ENCODE measurements at places on chromosomes 1 and 21. TPM values are rescaled to one million over a fixed set of nuclear protein-coding genes. Genes with fewer than 3 reads are reported as not detected.

- no peak for DNase-seq
These were observed 685 bp upstream of the VAMP4 start for GRCh38 chr1:171742577-171742922.

- DNase-seq = no peak
These were observed 6.6 kb downstream of the PTPN14 start for GRCh38 chr1:214544791-214545190.

- no peak for DNase-seq
These were observed 82.5 kb upstream of the ZNF648 start for GRCh38 chr1:182143825-182144645.

DNA sequence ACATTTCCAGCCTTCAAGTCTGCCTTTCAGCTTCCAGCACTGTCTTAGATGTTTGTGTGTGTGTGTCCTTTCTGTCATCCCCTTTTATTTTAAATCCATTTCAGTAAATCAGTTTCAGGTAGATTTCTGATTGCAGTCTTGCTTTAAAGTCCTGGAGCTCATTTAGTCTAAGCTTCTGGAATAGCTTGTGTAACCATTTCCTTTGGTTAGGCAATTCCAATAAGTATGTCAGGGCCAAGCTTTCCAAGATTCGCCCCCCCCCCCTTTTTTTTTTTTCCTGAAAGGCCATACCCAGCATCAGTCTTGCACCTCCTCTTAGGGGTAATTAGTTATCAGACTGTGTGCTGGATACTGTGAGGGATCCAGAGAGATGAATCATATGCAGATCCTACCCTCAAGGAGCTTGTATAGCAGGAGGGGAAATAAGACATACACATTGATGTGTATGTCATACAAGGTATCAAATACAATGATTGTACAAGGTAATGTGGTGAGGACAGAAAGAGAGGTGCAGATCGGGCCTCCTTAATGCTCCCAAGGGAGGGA, 41.3 kb downstream of the NFYC start:
- no peak for DNase-seq

DNA sequence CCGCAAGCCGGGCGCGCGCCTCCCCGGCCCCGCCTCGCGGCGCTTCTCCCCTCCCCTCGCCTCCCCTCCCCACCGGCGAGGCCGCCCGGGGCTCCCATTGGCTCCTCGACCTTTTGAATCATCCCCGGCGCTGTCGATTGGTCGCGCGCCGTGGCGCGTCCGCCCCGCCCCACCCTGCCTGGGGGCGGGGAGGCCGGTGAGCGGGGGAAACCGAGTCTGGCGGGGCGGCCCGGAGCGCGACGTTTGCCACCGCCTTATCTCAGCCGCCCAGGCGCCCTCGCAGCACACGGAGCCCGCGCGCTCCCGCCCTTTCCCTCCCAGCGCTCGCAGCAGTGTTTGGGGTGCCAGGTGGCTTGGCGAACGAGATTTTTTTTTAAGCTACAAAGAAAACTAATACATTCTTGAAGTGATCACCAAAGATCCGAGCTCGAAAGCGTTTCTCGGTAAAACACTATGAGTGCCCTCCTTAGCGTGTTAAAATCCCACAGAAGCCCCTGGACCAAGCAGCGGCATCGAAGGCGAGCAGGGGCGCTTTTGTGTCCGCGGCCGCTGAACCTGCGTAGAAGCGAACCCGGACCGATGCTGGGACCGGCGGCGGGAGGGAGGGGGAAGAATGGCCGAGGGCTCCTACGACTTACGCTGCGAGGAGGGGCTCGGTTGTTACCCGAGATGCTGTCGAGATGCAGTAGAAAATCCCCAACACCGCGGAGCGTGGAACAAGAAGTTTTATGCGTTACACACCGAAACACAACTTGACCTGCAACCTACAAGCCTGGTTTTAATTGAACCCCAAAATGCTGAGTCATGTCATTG, 436 bp upstream of the LBR start:
- peak; percentile 89 for DNase-seq

- no peak for DNase-seq
These were observed 9.6 kb upstream of the POU2F1 start for GRCh38 chr1:167210966-167211674.

- DNase-seq = peak; percentile 54
These were observed 35.5 kb downstream of the TOMM20 start for GRCh38 chr1:235093013-235093695.

- DNase-seq = no peak
These were observed 28.4 kb downstream of the MAN1C1 start for GRCh38 chr1:25644962-25645361.

- DNase-seq = no peak
These were observed 29.7 kb downstream of the MRPL39 start for GRCh38 chr21:25577424-25578055.

Gene KLF17
- total RNA-seq = 0.17 TPM

Gene S100A12
- 87.6 TPM for total RNA-seq

DNA sequence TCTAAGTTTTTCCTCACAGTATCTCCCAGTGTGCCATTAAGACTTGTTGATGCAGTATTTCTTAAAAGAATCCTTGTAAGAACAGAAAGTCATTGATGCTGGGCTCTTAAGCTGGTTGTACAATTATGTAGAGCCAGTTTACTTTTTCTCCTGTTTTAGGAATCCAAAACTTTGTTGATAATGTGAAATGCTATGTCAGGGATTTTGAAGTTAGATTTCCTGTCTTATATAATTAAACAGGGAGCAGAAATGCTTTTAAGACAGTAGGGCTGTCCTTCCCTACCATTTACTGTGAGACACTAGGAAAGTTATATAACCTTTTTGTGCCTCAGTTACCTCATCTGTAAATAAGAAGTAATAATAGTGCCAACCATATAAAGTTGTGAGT, 26.0 kb downstream of the CCDC18 start:
- no peak for DNase-seq

DNA sequence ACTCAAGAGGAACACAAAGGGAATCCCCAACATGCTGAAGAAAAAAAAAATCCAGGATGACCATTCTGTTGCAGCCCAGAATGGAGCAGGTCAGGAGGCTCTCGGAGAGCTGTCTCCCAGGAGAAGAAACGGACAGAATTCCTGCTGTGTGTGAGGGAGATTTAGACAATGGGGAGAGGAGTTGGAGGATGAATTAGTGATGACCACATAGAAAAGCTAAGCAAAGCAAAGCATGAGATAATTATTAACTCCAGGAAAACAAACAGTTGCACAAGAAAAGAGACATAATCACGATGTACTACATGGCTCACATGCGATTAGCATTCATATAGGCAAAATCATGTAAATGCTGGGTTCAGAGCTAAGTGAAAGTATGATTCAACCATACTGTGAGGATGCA, 61.1 kb upstream of the SMYD2 start:
- no peak for DNase-seq

GRCh38 chr21:45788637-45789506, 145.3 kb downstream of the PCBP3 start:
- no peak for DNase-seq

GRCh38 chr1:200207711-200208126, 180.2 kb downstream of the NR5A2 start:
- DNase-seq = no peak

Gene EXO5
- 9.7 TPM for total RNA-seq

- DNase-seq = no peak
These were observed 33.4 kb downstream of the GLIS1 start for GRCh38 chr1:53705446-53706096.

DNA sequence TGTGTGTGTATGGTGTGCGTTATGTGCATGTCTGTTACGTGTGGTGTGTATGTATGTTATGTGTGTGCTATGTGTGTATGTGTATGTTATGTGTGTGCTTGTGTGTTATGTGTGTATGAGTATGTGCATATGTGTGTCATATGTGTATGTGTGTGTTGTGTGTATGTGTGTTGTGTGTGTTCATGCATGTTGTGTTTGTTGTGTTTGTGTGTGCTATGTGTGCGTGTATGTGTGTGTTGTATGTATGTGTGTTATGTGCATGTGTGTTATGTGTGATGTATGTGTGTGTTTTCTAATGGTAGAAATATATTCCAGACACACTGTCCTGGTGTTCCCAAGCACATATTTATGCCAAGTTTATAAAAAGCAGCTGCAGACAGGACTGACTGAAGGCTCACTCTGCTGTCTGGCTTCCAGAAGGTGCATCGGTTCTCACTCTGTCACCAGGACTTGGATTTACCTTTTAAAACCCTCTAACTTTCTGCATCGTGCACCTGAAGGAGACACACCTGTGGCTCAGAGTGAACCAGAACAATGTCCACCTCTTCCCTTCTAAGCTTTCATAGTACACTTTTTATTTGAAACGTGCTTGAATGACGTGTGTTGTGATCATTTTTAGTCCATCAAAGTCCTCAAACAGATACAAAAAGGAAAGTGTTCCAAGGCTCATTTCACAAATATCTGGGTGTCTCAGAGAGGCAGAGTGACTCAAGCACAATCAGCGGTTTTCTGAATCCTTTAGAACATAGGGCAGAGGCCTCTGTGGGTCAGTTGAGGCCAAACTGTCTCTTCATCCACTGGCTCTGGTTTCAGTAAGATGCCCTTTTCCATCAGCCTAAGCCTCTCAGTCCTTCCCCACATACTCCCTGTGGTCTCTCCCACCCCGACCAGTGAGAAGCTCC, 49.9 kb downstream of the TOMM20 start:
- DNase-seq = no peak

DNA sequence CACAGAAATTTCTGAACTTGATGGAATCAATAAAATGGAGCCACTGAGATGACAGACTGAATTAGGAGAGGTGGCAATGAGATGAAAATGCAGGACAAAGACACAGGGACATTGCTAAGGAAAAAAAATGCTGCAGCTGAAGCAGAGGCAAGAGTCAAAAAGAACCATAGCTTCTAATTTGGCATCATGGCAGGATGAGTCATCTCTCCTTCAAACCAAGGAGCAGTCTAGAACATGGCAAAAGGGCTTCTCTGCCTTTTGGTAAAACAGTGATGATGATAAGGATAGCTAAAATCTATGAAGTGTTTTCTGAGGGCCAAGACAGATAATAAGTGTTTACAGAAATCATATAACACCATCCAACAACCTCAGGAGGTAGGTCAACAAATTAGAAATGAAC, 16.8 kb downstream of the SLC19A2 start:
- no peak for DNase-seq

DNA sequence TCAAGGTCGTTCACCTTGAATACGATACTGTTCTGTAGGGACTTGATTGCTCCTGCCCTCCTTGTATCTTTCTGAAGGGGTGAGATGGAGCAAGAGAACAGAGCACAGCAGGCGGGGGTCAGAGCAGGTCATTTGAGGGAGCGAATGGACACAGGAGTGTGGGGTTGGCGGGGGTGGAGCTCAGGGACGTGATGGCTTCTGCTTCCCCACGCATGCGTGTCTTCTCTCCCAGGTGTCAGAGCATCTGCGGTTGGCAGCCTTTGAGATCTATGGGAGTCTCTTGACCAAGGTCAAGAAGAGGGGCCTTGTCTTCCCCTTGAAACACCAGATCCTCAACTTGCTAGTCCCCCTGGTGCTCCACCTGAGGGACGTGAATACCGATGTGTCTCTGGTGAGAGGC, 63.9 kb downstream of the INAVA start:
- no peak for DNase-seq

DNA sequence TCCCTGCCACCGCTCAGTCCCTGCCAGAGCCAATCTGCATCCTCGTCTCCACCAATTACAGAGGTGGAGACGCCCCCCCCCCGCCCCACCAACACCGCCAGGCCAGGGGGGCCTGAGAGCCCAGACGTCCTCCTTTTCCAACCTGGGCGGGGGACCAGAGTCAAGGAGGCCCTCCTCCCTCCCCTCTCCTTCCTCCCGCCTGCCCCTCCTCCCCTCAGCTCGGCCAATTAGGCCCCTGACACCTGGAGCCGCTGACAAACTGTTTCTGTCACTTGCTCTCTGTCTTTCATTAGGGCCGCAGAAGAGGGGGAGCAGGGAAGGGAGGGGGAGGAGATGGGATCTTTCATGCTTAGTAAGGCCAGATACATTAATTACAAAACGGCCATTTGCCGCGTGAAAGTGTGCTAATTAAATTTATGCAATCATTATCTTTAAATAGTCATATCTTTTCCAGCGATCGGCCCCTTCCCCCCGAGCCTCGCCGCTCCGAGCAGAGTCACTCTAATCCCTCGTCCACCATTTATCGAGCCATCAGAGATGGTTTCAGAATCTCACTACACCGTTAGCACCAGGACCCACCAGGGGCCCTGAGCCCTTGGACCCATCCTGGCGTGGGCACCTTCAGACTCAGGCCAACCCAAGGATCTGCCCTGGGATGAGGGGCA, 94.7 kb downstream of the PAX7 start:
- DNase-seq = no peak

- no peak for DNase-seq
These were observed 37.6 kb downstream of the PDE4B start for GRCh38 chr1:65830306-65830705.

DNA sequence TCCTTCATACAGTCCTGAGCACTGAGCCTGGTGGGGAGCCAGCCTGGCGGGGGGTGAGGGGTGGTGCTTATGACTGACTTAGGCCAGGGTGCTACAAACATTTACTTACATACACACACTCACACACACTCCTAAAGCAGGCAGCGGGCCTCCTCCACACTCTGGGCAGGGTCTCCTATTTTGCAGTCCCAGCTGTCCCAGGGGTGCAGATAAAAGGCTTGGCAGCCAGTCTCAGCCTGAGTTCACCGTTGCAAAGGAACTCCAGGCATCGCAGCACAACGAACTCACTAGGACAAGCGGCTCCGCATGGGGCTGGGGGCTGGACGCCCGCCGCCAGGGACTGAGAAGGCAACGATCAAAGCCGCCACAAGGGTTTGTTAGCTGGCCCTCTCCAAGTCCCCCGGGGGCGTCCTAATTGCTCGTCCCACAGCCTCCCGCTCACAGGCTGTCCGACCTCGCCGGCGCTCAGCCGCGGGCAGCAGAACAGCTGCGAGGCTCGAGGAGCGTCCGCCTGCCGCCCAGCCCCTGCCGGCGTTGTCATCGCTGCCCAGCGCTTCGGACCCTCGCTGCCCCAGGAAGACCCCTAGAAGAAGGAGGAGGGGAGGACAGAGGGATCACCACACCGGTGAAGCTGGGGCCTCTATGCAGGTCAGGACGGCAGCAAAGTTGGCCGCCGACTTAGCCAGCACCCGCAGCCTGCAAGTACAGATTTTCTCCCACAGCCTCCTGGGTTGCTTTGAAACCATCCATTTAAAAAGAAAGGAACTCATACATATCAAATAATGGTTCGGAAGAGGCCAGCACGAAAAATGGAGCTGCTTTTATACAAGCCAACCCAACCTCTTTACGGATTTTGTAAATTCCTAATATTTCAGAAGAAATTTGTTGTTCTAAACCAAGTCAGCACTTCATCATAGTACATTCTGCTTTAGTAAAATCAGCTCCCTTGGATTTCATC, 6.2 kb downstream of the BARHL2 start:
- no peak for DNase-seq

Gene ITLN2
- total RNA-seq = 0.20 TPM

DNA sequence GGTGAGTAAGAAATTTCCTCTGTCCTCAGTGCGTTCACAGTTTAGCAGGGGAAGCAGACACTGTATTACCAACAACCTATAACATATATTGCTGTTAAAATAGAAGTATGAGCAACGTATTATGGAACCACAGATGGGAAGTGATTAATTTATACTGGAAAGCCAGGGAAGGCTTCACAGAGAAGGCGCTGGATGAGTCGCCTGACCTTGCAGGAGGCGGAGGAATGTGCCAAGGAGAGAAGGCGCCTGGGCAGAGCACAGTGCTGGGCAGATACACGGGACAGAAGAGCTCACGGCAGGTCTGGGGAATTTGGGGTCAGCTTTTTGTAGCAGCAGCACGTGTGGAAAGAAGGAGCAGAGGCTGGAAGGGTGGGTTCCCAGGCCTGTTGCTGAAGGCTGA, 116.3 kb downstream of the DHRS3 start:
- DNase-seq = no peak

Gene COL6A1
- total RNA-seq = 156 TPM

Gene GBP7
- not detected for total RNA-seq

Gene MAN1C1
- 18.4 TPM for total RNA-seq

All from spinal cord (tissue), 10 donors.